Activated T-cell treated with anti-CD3 and anti-CD28 coated beads, Interleukin-2, amount 50 U/mL, for 24 hours (primary cell): ENCODE measurements at places on chromosomes 5 and 9.

- H3K4me3 ChIP-seq = no peak overlapping the region
- DNase-seq = no peak
- no peaks in the 10 kb centered on the region for H3K36me3 ChIP-seq
- H3K27me3 ChIP-seq = peaks cover 10% of the 10 kb centered on the region
- no peaks in the 10 kb centered on the region for H3K4me1 ChIP-seq
These were observed 60.0 kb downstream of the OLFM1 start for GRCh38 chr9:135147474-135147805.

DNA sequence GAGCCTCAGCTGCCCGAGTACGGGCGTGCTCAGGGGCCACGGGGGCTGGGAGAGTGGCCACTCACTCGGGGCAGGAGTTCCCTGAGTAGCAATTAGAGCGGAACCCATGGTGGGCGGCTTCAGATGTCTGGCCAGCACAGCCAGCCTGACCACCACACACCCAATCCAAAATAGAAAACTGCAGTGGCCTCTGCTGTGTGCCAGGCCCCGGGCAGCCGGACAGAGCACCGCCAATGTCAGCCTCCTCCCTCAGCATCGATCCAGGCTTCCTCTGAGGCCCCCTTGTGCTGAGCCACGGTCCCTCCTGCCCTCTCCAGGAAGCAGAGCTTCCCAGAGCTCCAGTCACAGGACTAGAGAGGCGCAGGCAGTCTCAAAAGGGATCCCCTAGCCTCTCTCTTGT is 2.7 kb downstream of the ADAMTS2 start:
- no peak overlapping the region for H3K27ac ChIP-seq
- no peaks in the 10 kb centered on the region for H3K36me3 ChIP-seq
- H3K4me3 ChIP-seq = no peak overlapping the region
- H3K27me3 ChIP-seq = peaks cover 57% of the 10 kb centered on the region

DNA sequence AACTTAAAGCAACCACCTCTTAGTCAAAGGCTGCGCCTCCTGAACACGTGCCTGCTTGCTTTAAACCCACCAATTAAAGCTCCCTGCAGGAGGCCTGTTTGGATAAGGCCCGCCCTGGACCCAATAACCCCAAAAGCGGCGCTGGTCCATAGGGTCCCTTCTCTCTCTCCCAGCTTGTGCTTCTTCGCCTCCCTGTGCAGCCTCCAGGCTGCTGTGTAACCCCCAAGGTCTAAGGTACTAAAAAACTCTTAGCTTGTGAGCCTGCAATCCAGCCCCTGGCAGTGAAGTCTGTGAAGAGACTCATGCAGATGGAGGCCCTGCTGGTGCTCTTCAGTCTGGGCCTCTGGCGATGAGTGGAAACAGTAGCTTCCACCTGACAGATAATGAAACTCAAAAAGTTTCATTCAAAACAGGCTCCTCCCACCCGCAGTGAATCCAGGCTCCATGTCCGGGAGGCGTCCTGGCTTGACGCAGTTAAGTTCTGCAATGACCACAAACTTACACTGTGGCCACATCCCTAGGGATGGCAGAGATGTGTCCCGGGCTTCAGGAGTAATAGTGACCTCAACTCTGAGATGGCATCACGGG is 97.3 kb downstream of the PRRT1B start:
- H3K4me1 ChIP-seq = peaks cover 73% of the 10 kb centered on the region
- peak overlapping the region; percentile 91 for H3K27ac ChIP-seq
- H3K4me3 ChIP-seq = peak overlapping the region; percentile 70
- H3K27me3 ChIP-seq = no peaks in the 10 kb centered on the region

DNA sequence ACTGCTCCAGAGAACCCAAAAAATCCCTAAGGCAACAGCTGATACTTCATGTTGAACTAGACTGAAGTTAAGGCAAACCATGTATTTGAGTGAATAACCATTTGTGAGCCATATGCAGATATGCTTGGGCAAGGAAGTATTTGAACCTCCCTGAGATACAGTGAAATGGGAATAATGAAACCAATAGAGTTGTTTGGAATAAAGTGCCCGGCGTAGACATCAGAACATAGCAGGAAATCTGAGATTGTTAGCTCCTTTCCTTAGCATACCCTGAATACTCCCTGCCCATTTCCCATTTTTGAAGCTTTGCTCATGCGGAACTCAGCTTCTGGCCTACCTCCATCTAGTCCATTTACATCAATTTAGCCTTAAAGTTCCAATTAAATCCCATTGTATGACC is 611.9 kb downstream of the EFNA5 start:
- no peak overlapping the region for H3K27ac ChIP-seq
- H3K27me3 ChIP-seq = no peaks in the 10 kb centered on the region
- no peaks in the 10 kb centered on the region for H3K36me3 ChIP-seq
- no peak for DNase-seq
- H3K4me3 ChIP-seq = no peak overlapping the region

GRCh38 chr9:87684627-87685219 is 41.2 kb upstream of the CTSL start:
- no peaks in the 10 kb centered on the region for H3K27me3 ChIP-seq
- DNase-seq = no peak
- H3K4me1 ChIP-seq = peaks cover 17% of the 10 kb centered on the region
- H3K4me3 ChIP-seq = no peak overlapping the region
- no peaks in the 10 kb centered on the region for H3K36me3 ChIP-seq

- H3K4me3 ChIP-seq = no peak overlapping the region
- no peak overlapping the region for H3K27ac ChIP-seq
- H3K4me1 ChIP-seq = no peaks in the 10 kb centered on the region
- DNase-seq = no peak
- H3K27me3 ChIP-seq = no peaks in the 10 kb centered on the region
These were observed 36.2 kb upstream of the POU5F2 start for GRCh38 chr5:93777620-93778019.

DNA sequence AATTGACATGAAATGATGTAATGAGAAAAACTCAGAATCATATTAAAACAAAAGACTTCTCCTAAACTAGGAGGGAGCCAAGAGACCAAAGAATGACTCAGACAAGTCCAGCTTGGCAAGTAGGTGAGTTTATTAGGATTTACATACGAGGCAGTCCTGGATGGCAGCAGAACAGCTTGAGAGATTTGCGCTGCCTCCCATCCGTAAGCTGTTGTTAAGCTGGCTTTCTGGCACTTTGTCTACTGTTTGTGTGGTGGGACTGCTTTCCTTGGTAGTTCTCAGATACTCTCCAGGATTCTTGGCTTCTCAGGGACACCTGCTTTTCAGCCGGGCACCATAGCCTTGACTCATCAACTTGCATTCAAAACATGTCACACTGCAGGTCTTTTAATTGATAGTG is 57.6 kb downstream of the COX7C start:
- no peaks in the 10 kb centered on the region for H3K36me3 ChIP-seq
- no peak overlapping the region for H3K4me3 ChIP-seq
- no peak overlapping the region for H3K27ac ChIP-seq

- peaks cover 21% of the 10 kb centered on the region for H3K27me3 ChIP-seq
- H3K36me3 ChIP-seq = no peaks in the 10 kb centered on the region
- no peak overlapping the region for H3K27ac ChIP-seq
- H3K4me1 ChIP-seq = no peaks in the 10 kb centered on the region
These were observed 10.8 kb downstream of the NSG2 start for GRCh38 chr5:174056064-174056847.

DNA sequence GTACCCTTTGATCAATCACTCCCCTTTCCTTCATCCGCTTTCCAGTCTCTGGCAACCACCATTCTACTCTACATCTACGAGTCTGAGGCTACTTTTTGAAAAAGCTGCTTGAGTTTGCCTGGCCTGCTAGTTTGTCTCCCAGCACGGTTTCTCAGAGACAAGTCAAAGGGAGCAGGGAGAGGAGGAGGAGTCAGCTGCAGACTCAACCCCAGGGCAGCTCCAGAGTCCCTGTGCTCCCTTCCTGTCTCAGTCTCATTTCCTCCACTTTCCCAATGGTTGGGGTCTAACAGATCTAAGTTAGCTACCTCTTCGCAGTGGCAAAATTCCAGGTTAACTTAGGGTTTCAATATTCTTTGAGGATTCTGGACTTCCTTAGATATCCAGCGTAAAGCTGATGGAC is 80.0 kb upstream of the PCA3 start:
- no peaks in the 10 kb centered on the region for H3K36me3 ChIP-seq
- H3K27me3 ChIP-seq = peaks cover 17% of the 10 kb centered on the region
- no peak overlapping the region for H3K4me3 ChIP-seq
- DNase-seq = no peak

GRCh38 chr9:19517202-19517942 is 108.6 kb downstream of the ACER2 start:
- no peak overlapping the region for H3K27ac ChIP-seq
- no peak for DNase-seq
- H3K4me1 ChIP-seq = peaks cover 27% of the 10 kb centered on the region
- H3K36me3 ChIP-seq = no peaks in the 10 kb centered on the region

- H3K27ac ChIP-seq = no peak overlapping the region
- DNase-seq = no peak
- peaks cover 11% of the 10 kb centered on the region for H3K36me3 ChIP-seq
- no peaks in the 10 kb centered on the region for H3K27me3 ChIP-seq
These were observed 248.9 kb downstream of the CWC27 start for GRCh38 chr5:65017636-65018035.

- no peaks in the 10 kb centered on the region for H3K4me1 ChIP-seq
- DNase-seq = no peak
- H3K36me3 ChIP-seq = no peaks in the 10 kb centered on the region
- no peaks in the 10 kb centered on the region for H3K27me3 ChIP-seq
These were observed 217.0 kb downstream of the GAS1 start for GRCh38 chr9:86730163-86730928.

DNA sequence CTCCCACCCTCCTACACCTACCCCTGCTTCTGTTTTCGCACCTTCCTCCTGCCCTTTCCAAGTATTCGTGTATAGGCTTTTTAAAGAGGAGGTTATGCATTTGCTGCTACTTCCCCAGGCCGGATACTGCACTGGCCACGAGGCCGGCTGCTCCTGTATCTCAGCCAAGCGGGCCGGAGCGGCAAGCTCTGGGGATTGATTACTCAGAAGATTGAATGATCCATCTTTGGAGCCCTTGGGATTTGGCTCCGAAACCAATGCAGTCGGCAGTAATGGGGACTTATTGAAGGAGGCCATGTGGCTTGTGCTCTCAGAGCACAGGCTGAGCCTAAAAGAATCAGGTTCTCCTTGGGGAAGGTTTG is 405.3 kb downstream of the TLE4 start:
- no peak overlapping the region for H3K27ac ChIP-seq
- H3K36me3 ChIP-seq = no peaks in the 10 kb centered on the region
- H3K27me3 ChIP-seq = peaks cover 34% of the 10 kb centered on the region
- H3K4me3 ChIP-seq = no peak overlapping the region

GRCh38 chr5:146645342-146645741 is 129.4 kb upstream of the GPR151 start:
- no peaks in the 10 kb centered on the region for H3K36me3 ChIP-seq
- DNase-seq = no peak
- no peaks in the 10 kb centered on the region for H3K4me1 ChIP-seq
- no peak overlapping the region for H3K27ac ChIP-seq
- no peak overlapping the region for H3K4me3 ChIP-seq

DNA sequence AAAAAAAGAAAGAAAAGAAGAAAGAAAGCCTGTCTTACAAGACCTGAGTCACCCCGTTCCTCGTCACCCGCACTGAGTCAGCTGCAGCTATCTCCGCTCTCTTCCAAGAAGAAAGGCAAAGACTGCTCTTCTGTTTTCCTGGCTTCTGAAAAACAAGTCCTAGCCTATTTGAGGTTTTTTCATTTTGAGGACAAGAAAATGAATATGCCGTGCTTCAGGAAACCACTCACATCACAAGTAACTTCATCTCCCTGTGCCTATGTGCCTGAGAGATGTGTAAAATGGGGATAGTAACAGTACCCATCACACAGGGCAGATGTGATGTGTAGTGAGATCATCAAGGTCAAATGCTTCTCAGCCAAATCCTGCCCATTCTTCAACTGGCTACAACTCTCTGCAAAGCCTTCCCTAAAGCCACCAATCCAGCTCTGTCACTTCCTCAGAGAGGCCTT is 78.4 kb downstream of the GLDC start:
- H3K36me3 ChIP-seq = no peaks in the 10 kb centered on the region
- H3K4me1 ChIP-seq = peaks cover 21% of the 10 kb centered on the region
- H3K27me3 ChIP-seq = peaks cover 3% of the 10 kb centered on the region
- no peak for DNase-seq
